Activated T-cell treated with anti-CD3 and anti-CD28 coated beads for 48 hours (primary cell): ENCODE measurements at places on chromosomes 7 and 10.

DNA sequence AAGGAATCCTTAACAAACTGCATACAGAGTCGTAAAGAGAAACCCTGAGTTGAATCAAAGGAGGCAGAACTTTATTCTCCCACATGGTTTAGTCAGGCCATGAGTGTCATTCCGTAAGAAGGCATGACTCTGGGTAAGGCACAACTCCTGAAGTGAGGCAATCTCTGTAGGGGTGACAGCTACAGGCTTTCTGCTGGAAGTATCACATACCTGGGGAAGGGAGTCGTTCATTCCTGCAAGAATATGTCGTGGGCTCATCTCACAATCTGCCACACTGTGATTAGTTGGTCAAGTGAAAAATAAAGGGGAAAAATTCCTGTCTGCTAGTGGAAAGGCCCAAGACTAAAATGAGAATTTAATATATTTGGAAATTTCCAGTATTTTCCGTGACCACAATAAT lies 392.6 kb downstream of the POM121L12 start:
- DNase-seq = no peak

GRCh38 chr10:32616438-32616837 lies 170.5 kb downstream of the CCDC7 start:
- no peak for DNase-seq

- DNase-seq = no peak
Observed at GRCh38 chr7:26074919-26075318, 77.1 kb upstream of the NFE2L3 start.

GRCh38 chr10:79162861-79163665 lies 94.3 kb downstream of the ZMIZ1 start:
- DNase-seq = no peak

GRCh38 chr7:80646083-80646865 lies 7.8 kb downstream of the CD36 start:
- no peak for DNase-seq

DNA sequence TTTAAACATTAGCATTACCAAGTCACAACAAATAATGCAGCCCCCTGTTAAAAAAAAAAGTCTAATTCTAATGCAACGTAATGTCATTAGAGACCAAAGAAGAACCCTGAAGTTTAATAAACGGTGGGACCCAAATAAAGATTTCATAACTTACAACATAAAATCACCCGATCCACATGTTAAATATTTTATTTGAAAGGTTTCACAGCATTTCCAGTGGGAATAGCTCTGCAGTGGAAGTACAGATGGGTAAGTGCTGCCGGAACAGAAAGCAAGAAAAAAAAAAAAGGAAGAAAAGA lies 320.6 kb upstream of the ZMIZ1 start:
- DNase-seq = no peak

GRCh38 chr10:11344550-11344949 lies 266.9 kb downstream of the USP6NL start:
- no peak for DNase-seq

GRCh38 chr7:16099302-16099849 lies 322.0 kb downstream of the CRPPA start:
- DNase-seq = no peak

GRCh38 chr10:127952918-127953317 lies 46.0 kb downstream of the PTPRE start:
- DNase-seq = no peak

DNA sequence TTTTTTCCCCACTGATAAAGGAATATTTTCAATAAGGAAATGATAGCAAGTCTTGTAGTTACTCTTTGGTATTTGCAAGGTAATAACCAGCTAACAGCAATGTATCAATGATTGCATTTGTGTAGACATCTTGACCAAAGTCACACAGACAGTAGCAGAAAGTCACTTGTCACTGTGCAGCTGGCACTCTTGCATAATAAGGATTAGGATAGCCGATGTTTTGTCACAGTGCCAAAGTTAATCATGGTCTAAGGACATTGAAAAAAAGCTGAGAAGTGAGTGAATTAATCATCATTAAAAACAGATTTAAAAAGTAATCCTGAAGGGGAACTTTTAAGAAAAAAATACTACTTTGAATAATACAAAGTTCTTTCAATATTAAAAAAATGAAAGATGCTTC lies 834.3 kb upstream of the C7orf33 start:
- DNase-seq = no peak

DNA sequence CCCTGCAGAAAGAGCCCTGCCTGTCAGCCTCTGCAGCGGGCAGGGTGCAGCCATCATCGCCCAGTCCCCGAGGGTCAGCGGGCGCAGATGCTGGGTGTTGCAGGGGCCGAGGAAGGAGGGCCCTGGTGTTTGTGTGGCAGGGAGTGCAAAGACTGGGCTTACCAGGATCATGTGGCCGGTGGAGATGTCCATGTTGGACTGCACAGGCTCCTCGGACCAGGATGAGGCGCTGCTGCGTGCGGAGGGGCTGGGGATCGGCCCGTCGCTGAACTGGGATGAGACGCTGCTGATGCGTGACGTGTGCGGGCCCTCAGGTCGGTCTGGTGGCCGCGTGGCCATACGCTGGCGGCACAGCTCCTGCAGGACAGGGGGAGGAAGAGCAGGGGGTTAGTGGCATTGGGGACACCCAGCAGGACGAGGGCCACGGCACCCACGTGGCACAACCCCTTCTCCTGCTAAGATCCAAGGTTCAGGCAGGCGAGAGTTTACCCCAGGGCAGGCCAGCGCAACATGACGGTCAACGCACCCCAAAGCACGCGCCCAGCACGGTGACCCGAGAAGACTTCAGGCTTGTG lies 319.5 kb downstream of the DNAJB6 start:
- no peak for DNase-seq

- DNase-seq = no peak
Observed at GRCh38 chr10:13820119-13820963, 233.6 kb downstream of the PRPF18 start.

GRCh38 chr10:33335801-33336581 lies 1.5 kb upstream of the NRP1 start:
- no peak for DNase-seq

- DNase-seq = no peak
Observed at GRCh38 chr10:113732966-113733365, 18.5 kb upstream of the PLEKHS1 start.

GRCh38 chr7:38181111-38181510 lies 3.1 kb downstream of the STARD3NL start:
- no peak for DNase-seq

DNA sequence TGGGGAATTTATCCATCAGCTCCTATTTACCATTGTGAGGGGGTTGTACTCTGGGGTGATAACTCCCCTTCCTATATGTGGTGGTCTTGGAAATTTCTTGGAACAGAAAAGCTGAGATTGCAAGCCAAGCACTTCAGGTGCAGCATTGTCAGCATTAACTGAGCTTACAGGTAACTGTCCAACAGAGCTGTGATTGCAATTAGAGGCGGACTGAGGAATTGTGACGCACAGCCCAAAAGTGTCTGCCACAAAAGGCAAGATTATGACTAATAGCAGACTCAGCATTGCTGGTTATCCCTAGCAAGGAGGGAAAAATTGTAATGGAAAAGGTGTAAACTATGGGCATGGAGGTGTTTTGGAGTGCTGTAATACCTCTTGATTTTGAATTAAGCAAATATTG lies 126.1 kb upstream of the AGR3 start:
- no peak for DNase-seq

- DNase-seq = no peak
Observed at GRCh38 chr7:37488163-37488764, 39.6 kb upstream of the ELMO1 start.

DNA sequence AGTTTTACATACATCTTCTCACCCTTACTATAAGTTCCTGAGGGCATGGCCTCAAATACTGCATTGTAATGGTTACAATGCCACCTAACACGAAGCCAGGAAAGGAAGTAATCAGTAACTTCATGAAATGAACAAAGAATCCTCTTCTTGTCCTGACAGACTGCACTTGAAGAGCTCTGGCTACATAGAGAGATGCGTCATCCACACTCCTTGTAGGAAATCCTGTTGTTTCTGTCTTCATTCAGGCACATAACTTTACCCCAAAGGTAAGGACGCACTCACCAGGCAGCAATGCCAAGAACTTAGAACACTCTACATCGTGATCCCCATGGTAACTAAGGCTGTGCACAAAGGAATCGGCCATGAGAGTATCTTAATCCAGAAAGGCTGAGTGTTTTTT lies 80.3 kb upstream of the ARID5B start:
- no peak for DNase-seq
